ENCODE measurements at places on chromosomes 5 and 9.
A peak's percentile ranks its signal among the peaks of the same experiment; 100 is the strongest.

- DNase-seq: no peak
Observed at GRCh38 chr9:3957306-3957705, 342.6 kb downstream of the GLIS3 start.

DNA sequence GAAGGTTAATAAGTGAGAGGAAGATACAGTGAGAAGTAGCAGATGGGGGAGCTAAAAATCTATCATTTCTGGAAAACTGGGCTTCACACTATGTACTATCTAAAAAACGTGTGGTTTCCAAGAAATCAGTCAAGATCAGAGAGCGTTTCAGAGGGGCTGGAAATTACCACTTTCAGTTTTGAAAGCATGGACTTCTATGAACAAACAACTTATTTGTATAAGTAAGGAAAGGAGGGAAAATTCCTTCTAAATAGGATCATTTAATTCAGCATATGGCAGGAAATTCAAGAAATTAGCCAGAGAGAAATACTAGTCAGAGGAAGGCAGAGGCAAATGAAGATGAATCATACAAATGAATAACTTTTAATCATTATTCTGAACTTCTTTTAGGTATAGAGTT lies 11.3 kb downstream of the TNC start:
- DNase-seq: no peak

GRCh38 chr9:115374724-115375268 lies 256.8 kb upstream of the TNC start:
- no peak for DNase-seq

DNA sequence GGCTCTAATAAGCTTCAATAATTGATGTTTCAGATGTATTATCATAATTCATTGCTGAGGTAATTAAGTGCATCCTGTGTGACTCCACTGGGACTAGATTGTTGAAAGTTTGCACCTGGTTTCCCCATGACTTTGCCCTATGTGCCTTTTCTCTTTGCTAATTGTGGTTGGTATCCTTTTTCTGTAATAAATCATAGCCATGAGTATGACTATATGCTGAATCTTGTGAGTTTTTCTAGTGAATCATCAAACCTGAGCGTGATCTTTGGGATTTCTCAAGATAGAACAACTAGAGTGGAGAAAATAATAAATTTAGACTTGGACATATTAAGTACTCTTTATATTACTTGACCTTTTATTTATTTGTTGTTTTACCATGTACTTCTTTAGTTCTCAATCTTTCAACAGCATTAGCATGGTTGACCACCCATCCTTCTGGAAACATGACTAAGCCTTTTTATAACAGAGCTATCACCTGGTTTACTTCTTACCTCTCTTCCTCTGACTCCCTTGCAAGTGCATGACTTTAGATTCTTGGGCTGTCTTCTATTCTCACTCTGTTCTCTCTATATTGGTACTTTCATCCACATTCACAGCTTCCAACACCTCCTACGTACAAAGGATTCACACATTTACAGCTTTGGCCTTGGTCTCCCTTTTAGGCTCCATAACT lies 239.6 kb upstream of the TAS2R1 start:
- DNase-seq: peak; percentile 76

DNA sequence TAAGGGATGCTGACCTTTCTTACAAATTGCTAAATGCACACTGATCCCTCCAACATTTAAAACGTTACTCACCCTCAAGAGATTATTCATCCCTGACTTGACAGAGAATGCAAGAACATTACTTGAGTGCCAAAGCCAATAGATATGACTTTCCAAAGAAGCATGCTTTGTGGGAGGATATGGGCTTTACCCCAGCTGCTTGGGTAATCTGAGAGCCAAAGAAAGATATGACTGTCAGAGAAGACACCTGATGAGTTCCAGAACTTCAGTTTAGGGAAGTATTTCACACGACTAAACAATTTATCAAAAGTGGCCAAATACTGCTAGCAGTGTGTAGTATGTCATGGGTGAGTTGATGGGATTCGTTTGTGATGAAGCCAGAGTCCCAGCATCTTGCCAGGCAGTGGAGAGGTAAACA lies 7.4 kb upstream of the SPDL1 start:
- peak; percentile 95 for DNase-seq

DNA sequence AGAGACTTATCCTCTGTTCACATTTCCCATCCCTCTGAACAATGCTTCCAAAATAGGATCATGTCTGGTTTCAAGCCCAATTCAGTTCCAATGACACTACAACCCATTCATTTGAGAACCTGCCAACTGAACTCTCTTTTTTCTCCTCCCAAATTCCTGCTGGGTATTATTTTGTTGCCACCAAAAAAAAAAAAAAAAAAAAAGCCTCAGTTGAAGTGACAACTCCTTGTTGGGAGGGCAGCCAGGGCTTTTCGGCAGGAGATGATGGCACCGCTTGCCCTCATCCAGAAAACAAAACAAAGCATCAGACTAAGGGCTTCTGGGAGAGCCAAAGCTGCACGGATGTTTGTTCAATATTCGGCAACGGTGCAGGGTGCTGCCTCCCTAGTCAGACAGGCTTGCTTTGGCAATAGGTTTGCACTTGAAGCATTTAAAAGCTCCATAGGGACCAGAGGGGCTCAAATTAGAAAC lies 30.6 kb upstream of the TRIM32 start:
- DNase-seq: no peak

DNA sequence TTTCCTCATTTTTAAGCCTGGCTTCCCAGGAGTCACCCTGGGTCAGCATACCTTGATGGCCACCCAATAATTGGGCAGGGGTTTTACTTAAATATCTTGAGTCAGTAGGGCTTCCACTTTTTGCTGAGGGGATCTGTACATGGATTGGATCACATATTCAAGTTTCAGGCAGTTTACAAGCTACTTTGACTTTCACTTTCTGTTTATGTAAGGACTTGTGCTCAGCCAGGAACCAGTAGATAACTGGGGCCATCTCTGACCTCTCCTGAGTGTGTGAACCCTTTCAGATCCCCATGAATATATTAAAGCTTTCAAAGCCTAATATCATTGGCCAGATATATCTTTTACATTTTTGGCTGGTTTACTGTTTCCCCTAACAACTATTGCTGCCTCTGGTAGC lies 45.1 kb downstream of the SLCO6A1 start:
- no peak for DNase-seq

- no peak for DNase-seq
Observed at GRCh38 chr9:110620726-110621125, 41.2 kb upstream of the SVEP1 start.

DNA sequence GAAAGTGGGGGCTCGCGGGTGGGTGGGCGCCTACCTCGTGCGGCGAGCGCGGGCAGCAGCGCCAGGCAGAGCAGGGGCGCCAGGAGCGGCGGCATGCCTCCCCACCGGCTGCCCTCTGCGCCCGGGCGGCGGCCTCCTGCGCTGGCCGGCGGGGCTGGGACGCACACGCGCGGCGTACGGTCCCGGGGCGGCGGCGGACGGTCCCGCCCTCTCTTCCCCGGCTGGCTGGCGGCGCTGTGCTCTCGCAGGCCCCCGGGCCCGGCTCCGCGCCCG lies 220 bp downstream of the NOTCH1 start:
- no peak for DNase-seq

DNA sequence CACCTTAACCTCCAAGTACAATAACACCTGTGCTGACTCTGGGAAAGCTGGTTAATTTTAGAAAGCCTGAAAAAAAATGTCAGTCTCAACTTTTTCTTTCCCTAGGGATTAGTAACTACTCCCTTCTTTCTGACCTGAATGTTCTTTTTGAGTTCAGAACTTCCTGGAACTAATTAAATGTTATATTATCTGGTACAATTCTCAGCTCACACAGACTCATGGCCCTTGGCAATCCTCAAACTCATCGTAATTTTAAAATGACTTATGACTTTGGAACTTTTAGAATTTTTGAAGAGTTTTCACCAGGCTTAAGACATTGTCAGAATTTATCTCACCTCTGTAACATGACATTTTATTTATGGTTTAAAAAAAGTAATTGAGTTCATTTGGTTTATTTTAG lies 315.0 kb downstream of the FER start:
- DNase-seq: no peak

GRCh38 chr5:167934551-167934971 lies 356.9 kb upstream of the WWC1 start:
- no peak for DNase-seq

GRCh38 chr9:18605766-18606180 lies 131.8 kb downstream of the ADAMTSL1 start:
- no peak for DNase-seq

GRCh38 chr9:137795156-137795666 lies 82.4 kb upstream of the CACNA1B start:
- DNase-seq: no peak

DNA sequence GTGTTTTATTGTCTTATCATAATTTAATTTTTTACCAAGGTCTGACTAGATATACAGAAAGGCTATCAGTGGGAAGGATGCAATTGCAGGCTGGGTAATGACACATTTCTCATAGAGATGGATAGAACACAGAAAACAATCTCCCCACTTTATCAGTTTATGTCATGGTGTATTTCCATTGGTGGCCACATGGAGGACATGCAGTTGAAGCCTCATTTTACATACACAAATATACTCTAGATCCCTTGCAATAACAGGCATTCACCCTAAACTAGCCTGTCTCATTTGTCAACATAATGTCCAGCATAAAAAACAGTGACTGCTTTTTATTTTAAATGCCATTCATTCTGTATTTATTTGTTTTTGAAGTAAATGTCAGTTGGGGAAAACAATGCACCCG lies 526.3 kb downstream of the GABRG2 start:
- DNase-seq: no peak

- no peak for DNase-seq
Observed at GRCh38 chr5:127040796-127041520, 10.6 kb upstream of the MARCHF3 start.

DNA sequence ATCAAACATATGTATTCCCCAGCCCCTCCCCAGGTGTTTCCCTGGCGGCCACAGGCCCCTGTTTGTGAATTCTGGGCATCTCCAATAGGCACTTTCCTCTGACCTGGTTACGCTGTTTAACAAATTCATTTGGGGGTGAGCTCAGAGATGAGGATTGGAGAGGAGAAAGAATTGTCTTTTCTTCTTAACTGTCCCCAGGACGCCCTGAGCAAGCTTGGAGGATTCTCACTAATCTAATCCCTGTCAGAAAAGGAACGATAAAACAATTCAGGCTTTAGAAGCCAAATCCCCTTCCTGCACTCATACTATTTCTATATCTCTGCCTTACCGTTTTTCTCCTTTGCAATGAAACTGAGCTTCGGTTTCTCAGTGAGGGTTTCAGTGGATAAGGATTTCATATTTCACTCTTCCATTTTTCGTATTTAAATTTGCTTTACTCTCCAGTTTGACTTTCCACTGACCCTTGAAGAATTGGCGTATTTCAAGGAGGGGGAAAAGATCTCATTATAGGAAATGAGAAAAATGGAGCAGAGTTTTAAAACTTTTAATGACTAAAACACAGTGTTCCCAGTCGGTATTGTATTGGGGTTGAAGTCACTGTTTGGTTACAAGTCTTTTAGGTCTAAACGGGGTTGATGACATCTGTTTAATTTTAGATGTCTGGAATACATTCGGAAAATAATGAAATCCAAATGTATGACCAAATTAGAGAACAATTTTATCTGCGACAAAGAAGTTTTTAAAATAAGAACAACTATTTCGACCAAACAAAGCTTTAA lies 180.1 kb downstream of the MACROH2A1 start:
- no peak for DNase-seq

All from GM04503 (cell line).